CD8-positive, alpha-beta memory T cell (primary cell): ENCODE measurements at places on chromosomes 2 and 18.

GRCh38 chr2:19361325-19361990 lies 3.0 kb upstream of the OSR1 start:
- DNase-seq, result no peak

GRCh38 chr2:19078709-19079108 lies 279.7 kb downstream of the OSR1 start:
- no peak for DNase-seq

DNA sequence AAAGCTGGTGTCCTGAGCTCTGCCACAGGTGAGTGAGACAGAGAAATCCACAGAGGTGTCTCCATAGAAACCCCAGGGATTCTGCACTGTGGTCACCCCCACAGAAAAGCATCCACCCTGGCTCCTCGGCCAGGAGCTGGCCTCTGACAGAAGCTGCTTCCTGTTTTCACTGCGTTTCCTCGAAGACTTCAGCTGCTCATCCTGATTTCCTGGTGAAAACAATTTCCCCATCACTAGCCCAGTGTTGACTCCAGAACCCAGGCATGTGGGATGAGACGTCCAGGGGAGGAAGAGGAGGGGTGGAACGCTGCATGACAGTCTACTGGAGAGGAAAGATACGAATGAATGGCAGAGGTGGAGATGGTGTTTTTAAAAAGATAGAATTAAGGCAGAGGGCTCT lies 60.3 kb upstream of the GPR45 start:
- DNase-seq, result no peak

DNA sequence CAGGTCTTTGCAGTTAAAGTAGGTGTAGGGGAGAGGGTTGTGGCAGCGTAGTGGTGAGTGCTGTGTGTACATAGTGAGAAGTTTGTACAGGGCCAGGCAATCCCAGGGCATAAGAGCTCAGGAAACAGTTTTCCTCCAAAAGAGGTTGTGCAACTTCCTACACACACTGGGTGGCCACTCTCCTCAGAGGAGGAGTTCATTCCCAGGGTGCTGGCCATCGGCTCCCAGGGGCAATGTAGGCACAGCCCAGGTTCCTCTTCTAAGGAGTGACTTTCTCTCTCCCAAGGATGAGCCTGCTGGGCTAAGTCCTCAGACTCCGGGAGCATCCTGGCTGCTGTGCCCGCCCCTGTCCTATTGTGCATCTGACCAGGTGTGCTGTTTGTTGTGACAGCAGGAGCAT lies 3.0 kb downstream of the ACOXL start:
- DNase-seq, result no peak

- DNase-seq, result no peak
These were observed 189.6 kb downstream of the DSC3 start for GRCh38 chr18:30852980-30853379.

GRCh38 chr2:234135750-234136221 lies 85.3 kb downstream of the SPP2 start:
- DNase-seq, result peak; percentile 34

GRCh38 chr2:232382331-232383225 lies 4.0 kb downstream of the ALPP start:
- DNase-seq, result no peak

GRCh38 chr2:153543635-153544071 lies 65.1 kb upstream of the RPRM start:
- DNase-seq, result no peak

- no peak for DNase-seq
These were observed 333.9 kb downstream of the LPIN1 start for GRCh38 chr2:12080360-12080759.

DNA sequence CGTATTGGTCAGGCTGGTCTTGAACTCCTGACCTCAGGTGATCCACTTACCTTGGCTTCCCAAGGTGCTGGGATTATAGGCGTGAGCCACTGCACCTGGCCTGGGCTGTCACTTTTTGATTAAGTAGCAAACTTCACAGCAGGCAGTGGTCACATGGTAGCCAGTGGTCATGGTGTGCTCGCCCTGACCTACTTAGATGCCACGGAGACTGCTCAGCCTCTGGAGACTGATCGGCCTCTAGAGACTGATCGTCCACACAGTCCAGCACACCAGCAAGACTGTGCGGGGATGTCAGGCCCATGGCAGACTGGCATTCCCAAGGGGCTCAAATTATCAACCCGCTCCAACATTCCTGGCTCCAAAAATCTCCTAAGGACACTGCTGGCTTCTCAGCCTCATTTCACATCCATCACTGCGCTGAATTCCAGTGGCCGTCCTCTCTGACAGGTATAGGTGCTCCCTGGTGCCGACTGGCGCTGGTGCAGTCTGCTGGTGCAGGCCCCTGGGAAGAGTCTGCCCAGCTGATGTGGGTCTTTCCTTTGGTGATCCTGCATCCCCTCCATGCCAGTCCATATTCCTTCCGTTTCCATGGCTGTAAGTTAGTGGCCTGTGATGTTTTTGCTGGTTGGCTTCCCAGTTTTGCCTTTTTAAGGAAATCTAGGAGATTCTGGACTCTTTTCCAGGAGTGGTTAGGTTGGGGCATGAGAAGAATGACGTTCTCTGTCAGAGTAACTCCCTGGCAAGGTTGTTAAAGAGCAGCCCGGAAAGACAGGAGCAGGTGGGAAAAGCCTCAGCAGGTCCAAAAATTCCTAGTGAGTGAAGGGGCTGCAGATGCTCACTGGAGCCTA lies 374.5 kb upstream of the HS6ST1 start:
- DNase-seq, result no peak

- DNase-seq, result no peak
These were observed 4.7 kb downstream of the CD226 start for GRCh38 chr18:69943021-69943420.

GRCh38 chr2:24247164-24247563 lies 72.3 kb downstream of the FAM228A start:
- no peak for DNase-seq

- DNase-seq, result no peak
These were observed 38.7 kb downstream of the MSTN start for GRCh38 chr2:190023860-190024259.

DNA sequence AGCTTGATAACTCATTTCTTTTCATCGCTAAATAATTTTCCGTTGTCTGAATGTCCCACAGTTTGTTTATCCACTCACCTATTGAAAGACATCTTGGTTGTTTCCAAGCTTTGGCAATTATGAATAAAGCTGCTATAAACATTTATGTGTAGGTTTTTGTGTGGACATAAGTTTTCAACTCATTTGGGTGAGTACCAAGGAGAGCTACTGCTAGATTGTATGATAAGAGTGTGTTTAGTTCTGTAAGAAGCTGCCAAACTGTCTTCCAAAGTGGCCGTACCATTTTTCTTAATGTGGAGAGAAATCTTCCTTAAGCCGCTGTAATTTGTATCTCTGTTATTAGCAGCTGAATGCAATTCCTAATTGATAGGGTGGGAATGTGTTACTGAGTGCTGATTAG lies 11.4 kb upstream of the CTIF start:
- DNase-seq, result no peak

GRCh38 chr18:25123438-25124232 lies 228.3 kb downstream of the ZNF521 start:
- no peak for DNase-seq

- no peak for DNase-seq
These were observed 1380.1 kb downstream of the SUCLG1 start for GRCh38 chr2:83079007-83079406.

GRCh38 chr2:151287513-151288250 lies 1.8 kb downstream of the NMI start:
- DNase-seq, result no peak

- DNase-seq, result no peak
These were observed 140.4 kb upstream of the CAPN13 start for GRCh38 chr2:30947686-30948085.

DNA sequence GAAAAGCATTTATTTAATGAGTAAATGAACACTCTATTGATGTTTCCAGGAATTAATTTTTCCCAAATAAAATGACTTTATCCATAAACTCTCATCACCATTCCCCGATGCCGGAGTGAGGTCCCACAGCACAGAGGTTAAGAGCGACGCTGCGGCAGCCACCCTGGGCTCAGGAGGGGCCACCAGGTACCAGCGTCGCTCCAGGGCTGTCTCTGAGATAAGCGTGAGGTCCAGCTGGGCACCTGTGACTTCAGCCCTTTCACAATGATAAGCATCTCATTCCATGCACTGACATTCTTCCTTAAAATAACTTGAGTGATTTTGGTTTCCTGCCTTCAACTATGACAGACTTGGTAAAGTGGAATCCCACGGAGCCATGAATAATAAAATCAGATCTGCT lies 182.1 kb downstream of the TWIST2 start:
- DNase-seq, result no peak

GRCh38 chr2:159898441-159898840 lies 100.4 kb upstream of the CD302 start:
- DNase-seq, result no peak

- DNase-seq, result no peak
These were observed 204.9 kb downstream of the PTGR3 start for GRCh38 chr18:75003764-75004690.

- DNase-seq, result no peak
These were observed 1548.8 kb upstream of the LRRTM1 start for GRCh38 chr2:81853341-81853740.

DNA sequence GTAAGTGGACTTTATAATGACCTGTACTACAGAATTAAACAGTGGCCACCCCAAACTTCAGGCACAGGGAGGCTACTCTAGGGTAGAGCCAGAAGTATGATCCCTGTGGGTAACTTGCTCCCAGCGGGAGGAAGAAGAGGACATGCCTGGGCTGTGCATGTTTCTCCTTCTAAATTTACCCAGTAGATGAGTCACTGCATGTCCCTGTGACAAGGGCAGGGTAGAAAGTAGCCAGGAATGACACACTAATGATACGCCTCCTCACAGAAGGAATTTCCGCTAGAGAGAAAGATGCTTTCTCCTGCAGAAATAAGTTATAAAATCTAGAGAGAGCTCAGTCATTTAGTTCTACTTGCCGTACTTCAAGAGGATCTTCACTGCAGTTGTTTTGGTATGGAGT lies 7.5 kb downstream of the ACYP2 start:
- no peak for DNase-seq

- DNase-seq, result peak; percentile 82
These were observed 150.0 kb upstream of the ALKAL2 start for GRCh38 chr2:437756-438393.

DNA sequence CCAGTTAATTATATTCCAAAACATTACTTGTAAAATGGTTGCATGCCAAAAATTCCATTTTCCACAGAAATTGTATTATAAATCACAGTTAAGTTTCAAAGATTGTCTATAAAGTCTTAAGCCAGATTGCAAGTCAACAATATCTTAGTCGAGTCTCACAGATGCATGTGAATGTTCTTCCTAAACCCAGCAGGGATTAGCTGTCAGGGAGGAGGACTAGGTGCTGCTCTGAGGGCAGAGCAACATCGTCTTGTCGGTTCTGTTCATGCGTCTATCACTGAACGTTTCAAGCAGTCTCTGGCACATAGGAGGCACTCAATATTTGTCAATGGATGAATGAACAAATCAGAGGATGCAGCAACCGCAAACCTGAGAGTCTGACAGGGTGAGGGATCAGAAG lies 27.0 kb downstream of the EPB41L3 start:
- no peak for DNase-seq

GRCh38 chr2:206665251-206665650 lies 23.0 kb downstream of the FAM237A start:
- DNase-seq, result no peak

DNA sequence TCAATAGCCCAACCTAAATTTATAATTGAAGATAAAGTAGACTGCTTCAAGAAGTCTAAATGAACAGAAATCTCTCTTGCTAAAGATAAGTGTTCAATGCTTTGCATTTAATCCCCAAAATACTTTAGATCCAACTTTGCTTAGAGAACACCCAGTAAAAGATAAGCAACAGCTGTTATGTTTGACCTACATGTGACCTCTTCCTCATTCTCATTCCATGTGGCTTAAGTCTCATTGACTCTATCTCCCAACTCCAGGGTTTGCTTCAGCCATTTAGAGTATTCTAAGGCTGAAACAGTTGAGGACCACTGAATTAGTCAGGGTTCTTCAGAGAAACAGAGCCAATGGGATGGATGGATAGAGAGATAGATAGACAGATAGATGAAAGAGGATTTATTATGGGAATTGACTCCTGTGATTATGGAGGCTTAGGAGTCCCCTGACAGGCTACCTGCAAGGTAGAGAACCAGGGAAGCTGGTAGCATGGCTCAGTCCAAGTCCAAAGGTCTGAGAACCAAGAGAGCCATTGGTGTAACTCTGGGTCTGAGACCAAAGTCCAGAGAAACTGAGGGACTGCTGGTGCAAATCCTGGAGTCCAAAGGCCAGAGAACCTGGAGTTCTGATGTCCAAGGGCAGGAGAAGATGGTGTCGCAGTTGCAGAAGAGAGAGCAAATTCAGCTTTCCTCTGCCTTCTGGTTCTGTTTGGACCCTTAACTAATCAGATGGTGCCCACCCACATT lies 32.1 kb downstream of the CRYGD start:
- DNase-seq, result no peak

- no peak for DNase-seq
These were observed 182.7 kb downstream of the PRPF40A start for GRCh38 chr2:152534460-152535135.

DNA sequence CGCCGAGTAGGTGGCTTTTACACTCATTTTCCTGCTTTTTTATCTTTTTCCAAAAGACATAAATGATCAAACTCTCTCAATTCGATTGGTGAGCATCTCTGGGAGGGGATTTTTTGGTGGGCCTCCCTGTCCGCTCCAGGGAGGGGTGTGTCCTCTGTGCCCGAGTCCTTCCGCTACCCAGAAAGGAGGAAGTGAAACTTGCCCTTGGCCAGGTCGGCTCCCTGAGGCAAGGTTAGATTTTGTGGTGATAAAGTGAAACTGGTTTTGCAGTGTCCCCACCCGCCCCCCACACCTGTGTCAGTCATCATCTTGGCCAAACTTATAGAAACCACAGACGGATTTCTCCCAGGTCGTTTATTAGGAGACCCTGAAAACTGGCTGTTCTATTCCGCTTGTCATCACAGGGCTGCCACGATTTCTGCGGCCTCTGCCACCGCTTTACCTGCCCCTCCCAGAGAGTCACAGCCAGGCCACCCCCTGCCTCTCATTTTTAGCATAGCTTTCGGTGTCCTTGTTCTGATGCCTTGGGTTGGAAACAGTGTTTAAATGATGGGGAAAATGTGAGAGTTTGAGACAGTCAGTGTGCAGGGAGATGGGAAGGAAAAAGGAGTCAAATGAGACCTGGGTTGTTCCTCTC lies 93.6 kb downstream of the SH3BP4 start:
- DNase-seq, result no peak

- no peak for DNase-seq
These were observed 379.9 kb downstream of the NBAS start for GRCh38 chr2:15181092-15181745.

DNA sequence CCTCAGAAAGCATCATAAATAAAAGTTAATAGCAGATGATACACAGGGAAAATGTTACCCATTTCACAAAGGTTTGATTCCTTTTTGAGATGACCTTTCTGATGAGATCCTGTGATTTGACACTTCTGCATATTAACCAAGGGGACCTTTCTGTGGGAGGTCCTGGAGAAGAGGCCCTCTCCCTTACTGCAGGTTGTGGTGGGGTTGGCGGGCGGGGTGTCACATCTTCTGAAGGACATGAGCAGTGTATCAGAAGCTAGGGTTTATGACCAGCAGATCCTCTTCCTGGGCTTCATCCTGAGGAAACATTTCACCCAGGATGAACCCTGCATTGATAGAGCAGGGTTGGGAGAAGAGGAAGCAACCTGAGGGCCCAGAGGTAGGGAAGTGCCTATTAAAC lies 37.2 kb upstream of the SCLY start:
- DNase-seq, result no peak

- DNase-seq, result no peak
These were observed 160 bp downstream of the SPTBN1 start for GRCh38 chr2:54456362-54456611.

- DNase-seq, result no peak
These were observed 1113.0 kb downstream of the CBLN2 start for GRCh38 chr18:71431171-71431570.

- DNase-seq, result no peak
These were observed 8.6 kb downstream of the MREG start for GRCh38 chr2:216004697-216005283.
